Stimulated activated CD8-positive, alpha-beta memory T cell treated with anti-CD3 and anti-CD28 coated beads, Interleukin-15, amount 100 ng/mL, for 48 hours (primary cell): ENCODE measurements at places on chromosomes 11 and 22.

GRCh38 chr11:75342966-75343870 is 8.2 kb downstream of the ARRB1 start:
- no peak for DNase-seq

GRCh38 chr11:64803846-64804345 is 882 bp upstream of the MAP4K2 start:
- no peak for DNase-seq

GRCh38 chr11:75532200-75533048 is 6.7 kb upstream of the GDPD5 start:
- DNase-seq: peak; percentile 57

- DNase-seq: no peak
Measured at GRCh38 chr22:29665486-29665885, 54.3 kb upstream of the CABP7 start.

DNA sequence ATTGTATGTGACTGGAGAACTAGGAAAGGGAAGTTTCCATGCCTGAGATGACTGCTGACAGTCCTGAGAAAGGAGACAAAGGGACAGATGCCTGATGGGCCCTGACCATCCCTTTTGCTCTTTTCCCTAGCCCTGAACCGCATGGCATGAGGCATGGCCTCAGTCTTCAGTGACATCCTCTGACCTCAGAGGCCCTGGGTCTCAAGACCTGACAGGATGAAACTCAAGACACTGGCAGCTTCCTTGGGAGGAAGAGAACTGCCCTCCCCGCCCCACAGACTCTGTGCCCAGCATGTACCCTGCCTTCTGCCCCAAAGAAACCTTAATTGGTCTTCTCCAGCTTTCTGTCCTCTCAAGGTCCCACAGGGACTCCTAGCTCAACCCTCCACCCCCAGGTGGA is 444.1 kb downstream of the SOX6 start:
- DNase-seq: no peak

GRCh38 chr22:24003887-24004286 is 1.4 kb downstream of the GSTT4 start:
- DNase-seq: no peak

- no peak for DNase-seq
Measured at GRCh38 chr11:10287766-10288715, 6.0 kb downstream of the SBF2 start.

DNA sequence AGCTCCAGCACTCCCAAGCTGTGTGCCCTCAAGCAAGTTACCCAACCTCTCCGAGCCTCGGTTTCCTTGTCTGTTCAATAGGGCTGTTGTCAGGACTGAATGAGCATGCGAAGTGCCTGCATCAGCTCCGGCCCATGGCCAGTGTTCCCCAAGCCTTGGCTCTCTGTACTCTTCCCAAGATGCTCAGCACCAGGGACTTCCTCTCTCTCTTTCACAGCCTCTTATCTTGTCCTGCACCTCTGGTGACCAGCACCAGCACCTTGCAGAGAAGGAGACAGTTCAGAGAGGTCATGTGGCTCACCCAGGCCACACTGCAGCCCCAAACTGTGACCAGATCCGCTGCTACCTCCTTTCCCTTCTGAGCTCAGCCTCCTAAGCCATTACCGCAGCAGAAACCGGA is 120.3 kb upstream of the ANO1 start:
- DNase-seq: no peak

- peak; percentile 86 for DNase-seq
Measured at GRCh38 chr22:49838771-49839717, 11.4 kb upstream of the BRD1 start.

DNA sequence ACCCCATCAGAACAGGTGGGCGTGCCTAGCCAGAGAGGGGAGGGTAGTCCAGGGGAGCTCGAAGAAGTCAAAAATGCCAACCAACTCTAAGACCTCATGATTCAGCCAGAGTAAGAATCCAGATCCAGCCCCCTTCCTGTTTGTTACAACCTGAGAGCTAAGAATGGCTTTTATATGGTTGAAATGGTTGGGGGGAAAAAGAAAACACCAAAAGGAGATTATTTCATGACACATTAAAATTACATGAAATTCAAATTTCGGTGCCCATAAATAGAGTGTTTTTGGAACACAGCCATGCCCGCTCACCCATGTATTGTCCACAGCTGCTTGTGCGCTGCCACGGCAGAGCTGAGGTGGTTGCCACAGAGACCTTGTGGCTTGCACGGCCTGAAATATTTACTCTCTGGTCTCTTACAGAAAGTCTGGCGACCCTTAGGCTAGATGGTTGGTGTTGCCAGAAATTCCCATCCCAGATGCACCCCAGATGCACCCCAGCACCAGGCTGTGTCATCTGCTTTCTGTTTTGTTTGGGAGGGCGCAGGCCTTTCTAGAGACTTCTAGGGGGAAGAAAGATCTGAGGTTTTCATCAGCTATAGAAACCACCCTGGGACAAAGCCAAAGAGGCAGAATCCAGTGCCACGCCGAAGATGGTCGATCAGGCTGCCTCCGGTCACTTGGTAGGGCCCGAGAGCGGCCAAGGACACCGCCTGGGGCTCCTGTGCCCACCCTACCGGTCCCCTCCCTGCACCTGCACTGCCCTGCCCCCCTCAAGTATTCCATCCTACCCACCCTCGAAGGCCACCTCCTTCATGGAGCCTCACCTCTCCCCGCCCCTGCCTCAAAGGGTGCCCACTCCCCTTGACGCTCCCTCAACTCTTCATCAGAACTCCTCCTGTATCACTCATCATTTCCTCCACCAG is 80.2 kb downstream of the DSCAML1 start:
- DNase-seq: no peak

DNA sequence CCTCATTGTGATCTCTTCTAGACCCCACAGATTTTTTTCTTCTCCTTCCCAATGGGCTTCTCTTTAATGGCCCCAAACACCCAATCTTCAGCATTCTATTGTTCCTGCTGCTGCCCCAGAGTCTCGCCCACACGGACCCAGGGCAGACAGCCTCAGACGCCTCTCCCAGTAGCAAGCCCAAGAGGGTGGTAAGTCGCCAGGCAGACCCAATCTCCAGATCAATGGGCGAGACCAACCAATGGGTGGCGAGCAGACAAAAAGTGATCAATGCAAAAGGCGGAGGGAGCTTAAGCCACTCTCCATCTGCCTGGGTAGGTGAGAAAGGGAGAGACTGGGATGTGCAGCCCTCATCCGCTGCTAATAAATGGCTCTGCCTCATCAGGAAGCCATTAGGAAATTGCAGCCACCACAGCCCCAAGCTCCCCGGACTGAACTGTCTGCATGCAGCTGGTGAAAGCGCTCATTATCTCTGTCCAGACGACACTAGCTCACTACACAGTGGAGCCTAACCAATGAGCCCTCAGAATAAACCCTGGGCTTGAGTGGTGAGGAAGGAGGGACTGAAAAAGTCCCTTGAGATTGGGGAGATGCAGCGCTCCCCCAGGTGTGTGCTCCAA is 81.8 kb downstream of the ETS1 start:
- no peak for DNase-seq

GRCh38 chr11:72743321-72744221 is 8.6 kb downstream of the ARAP1 start:
- DNase-seq: no peak

- no peak for DNase-seq
Measured at GRCh38 chr22:37048133-37048532, 3.4 kb upstream of the KCTD17 start.

DNA sequence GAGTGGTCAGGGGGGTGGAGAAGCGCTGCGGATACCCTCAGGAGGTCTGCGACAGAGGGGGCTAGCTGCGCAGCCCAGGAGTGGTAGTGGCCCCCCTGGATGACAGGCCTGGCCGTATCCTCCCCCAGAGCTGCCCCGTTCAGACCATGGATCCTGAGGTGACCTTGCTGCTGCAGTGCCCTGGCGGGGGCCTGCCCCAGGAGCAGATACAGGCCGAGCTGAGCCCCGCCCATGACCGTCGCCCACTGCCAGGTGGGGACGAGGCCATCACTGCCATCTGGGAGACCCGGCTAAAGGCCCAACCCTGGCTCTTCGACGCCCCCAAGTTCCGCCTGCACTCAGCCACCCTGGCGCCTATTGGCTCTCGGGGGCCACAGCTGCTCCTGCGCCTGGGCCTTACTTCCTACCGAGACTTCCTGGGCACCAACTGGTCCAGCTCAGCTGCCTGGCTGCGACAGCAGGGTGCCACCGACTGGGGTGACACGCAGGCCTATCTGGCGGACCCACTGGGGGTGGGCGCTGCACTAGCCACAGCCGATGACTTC is 505 bp downstream of the NUDT22 start:
- DNase-seq: peak; percentile 63

- DNase-seq: no peak
Measured at GRCh38 chr11:72653649-72654048, 20.6 kb downstream of the PDE2A start.
